ENCODE measurements at places on chromosomes 1 and 21.

GRCh38 chr1:180901076-180901990 lies 11.4 kb upstream of the KIAA1614 start:
- no peak for DNase-seq

DNA sequence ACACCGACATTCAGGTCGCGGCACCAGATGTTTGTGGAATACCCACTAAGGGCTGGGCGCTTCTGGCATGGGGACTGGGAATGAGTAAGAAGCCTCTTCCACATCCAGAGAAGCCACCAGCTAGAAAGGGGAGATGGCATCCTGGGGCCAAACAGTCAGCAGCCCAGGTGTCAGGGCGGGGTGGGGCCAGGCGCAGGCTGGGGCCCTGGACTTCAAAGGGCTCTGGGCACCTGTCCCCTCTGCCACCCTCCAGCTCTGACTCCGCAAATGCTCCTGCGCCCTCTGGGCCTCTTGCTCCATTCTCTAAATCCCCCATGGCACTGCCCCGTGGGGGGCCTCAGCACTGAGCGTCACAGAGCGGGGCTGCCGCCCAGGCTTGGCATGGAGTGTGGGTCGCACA lies 70.4 kb downstream of the MEGF6 start:
- DNase-seq, result no peak

GRCh38 chr1:46544561-46545240 lies 6.7 kb downstream of the KNCN start:
- DNase-seq, result no peak

DNA sequence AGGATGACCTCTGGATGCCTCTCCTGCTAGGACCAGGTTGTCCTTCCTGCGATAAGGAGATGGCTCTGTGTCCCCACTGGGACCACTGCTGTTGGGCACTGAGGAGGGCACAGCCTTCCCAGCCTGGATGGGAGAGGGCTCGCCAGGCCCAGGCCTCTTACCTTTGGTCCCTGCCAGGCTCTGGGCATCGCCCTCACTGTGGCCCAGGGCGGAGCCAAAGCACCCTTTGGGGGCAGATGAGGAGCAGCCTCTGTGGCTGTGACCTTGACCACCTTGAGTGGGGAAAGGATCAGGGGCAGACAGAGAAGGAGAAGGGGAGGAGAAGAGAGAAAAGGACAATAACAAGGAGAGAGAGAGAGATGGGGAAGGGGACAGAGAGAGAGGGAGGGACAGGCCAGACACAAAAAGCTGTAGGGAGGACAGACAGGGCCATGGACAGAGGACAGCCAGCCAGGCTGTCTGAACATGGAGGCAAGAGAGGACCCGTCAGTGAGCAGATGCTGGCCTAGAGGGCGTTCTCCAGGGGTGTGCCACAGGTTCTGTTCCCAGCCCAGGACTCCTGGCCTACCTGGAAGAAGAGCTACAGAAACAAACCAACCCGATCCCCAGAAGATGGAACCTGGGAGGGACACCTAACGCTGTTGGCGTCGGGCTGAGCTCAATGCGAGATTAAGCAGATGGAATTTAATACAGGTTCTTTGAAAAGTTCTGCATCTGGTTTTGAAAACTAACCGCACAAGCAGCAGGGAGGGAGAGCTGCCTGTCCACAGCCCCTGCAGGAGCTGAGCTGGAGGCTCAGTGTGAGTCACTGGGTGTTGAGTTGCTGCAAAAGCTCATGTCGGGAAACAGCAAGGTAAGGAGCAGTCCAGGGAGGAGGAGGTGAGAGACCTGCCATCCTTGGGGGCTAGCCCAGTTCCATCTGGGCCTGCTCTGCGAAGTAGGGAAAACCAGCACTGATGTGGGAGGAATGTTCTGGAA lies 262.1 kb downstream of the PTPRU start:
- DNase-seq, result no peak

GRCh38 chr1:178066908-178067614 lies 26.8 kb upstream of the RASAL2 start:
- no peak for DNase-seq

- DNase-seq, result no peak
Observed at GRCh38 chr1:199701726-199702125, 325.8 kb upstream of the NR5A2 start.

- DNase-seq, result no peak
Observed at GRCh38 chr1:173249349-173249748, 42.2 kb upstream of the TNFSF4 start.

DNA sequence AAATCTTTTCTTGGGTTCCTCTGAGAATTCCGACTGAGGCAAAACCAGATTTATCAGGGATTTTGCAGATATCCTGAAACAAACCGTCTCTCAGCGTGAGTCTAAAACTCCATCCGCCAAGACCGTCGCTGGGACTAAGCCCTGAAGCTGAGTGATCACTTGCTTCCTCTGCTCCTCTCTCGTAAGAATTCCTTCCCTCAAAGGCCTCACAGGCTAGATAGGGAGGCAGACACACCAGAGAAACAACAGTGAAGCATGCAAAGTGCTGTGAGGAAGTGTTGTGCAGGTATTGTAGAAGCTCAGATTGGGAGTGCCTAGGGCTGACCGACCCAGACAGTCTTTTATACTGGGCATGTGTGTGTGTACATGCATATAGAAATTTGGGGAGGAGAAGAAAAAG lies 119.1 kb downstream of the RGS7 start:
- DNase-seq, result no peak

DNA sequence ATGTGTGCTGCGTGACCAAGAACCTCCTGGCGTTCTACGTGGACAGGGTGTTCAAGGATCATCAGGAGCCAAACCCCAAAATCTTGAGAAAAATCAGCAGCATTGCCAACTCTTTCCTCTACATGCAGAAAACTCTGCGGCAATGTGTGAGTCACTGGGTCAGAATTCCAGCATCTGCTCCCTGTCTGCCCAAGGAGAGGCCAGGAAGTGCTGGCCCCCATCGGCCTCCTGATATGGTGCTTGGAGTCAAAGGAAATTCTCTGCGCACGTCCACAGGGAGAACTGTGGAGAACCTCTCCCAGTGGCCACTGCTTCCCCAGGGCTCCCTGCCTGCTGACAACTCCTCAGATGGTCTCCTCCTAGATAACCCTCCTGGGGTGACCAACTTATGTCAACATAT lies 25.6 kb upstream of the IL20 start:
- DNase-seq, result no peak

- DNase-seq, result no peak
Observed at GRCh38 chr1:204093421-204093717, 20.5 kb downstream of the SOX13 start.

DNA sequence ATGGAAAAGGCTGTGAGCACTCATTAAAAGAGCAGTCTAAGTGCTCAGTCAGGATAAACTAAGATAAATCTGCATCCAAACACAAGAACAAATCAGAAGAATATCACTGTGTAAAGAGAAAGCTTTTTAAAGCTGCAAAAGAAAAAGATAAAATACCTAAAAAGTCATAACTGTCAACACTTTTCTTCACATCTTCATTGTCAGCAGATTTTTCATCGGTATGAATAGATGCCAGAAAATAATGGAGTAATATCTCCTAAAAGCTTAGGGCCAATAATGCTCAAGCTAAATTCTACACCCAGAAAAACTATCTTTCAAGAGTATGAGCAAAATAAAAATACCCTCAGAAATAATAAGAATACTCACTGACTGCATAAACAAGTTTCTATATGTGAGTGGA lies 54.0 kb upstream of the PALMD start:
- no peak for DNase-seq

- no peak for DNase-seq
Observed at GRCh38 chr1:153347856-153348255, 785 bp downstream of the PGLYRP4 start.

- no peak for DNase-seq
Observed at GRCh38 chr1:241799416-241799815, 48.6 kb upstream of the EXO1 start.

- peak; percentile 59 for DNase-seq
Observed at GRCh38 chr1:181149326-181150125, 61.0 kb downstream of the IER5 start.

DNA sequence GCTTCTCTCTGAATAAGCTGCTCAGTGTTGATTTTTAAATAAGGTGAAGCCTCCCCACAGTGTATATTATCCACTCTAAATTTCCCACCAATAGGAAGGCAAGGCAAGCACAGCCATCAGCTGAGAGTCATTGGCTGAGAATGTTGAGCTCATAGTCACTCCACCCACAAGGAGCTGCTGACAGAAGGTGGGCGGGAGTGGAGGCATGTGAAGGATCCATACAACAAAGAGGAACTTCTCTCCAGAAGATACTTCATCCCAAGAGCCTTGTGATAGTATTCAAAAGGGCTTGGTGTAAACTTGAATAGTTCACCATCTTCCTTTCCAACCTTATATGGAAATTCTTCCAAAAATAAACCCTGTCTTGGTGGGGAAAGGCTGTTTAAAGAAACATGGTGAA lies 42.8 kb downstream of the SAMD13 start:
- no peak for DNase-seq

Measured in activated naive CD4-positive, alpha-beta T cell treated with anti-CD3 and anti-CD28 coated beads, Interleukin-2, amount 50 U/mL, for 16 hours (primary cell).